Cortex of kidney (tissue), 1 donor: ENCODE measurements at places on chromosomes 2 and 18.

DNA sequence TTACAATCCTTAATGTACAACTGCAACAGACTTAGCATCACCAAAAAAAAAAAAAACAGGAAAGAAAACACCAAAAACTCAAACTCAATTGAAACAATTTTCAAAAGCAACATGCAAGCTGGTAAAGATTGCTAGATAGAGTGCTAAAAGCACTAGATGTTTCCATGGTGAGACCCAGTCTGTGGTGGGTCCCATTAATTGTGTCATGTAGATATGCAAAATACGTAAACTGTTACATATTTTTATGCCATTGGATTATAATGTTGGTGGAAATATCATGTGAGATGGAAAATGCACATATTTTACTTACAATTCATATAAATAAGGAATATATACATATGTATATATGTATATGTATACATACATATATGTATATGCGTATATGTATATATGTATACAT is 30.5 kb downstream of the CSRNP3 start:
- no peak for DNase-seq

DNA sequence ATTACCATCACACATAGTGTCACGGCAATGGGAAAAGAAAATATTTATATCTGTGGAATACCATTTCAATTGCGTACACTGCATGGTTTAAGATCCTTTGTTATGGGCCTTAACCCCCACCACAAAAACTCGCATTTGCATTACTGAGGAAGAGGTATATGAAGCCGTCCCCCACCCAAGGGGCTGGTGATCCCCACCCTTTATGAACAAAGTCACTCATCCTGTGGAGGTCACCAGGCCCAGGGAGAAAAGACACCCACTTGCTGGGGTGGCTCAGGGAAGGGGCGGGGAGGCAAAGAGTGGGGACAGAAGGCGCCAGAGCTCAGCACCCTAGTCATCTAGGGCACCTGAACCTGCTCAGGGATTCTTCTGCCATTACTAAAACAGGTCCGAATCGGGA is 133.8 kb downstream of the ZNF516 start:
- DNase-seq = no peak

DNA sequence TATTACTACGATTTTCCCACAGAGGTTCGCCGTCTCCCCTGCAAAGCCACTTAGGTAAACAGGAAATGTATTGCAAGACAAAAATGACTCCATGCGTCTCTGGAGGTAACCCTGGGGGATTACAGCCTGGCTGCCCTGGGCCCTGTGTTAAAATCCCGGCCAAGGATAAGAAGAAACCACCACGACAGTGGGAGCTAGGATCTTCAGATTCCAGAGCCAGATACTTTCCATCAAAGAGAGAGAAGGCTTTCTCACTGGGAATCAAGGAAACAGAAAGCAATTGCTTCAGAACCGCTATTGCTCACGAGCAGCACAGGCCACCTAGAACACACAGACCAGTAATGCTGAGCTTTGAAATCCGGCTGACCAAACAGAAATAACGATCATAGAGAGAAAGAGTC is 97.9 kb upstream of the ZNF516 start:
- DNase-seq = no peak

DNA sequence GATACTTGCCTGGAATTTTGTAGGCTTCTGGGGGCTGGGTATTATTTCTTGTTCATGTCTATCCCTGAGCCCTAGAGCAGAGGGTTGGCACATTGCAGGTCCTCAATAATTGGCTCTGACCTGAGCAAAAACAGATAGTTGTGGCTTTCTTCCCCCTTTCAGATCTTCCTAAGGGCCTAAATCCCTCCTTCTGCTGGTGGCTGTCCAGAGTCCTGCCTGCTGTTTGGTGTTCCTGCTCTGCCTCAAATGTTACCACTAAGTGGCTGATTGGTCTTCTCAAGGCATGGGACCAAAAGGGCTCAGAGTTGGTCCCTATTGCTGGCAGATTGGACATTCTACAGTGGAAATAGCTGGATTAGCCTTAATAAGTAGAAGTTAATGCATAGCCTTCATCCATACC is 1.1 kb upstream of the CRYGB start:
- no peak for DNase-seq

GRCh38 chr2:214377286-214377624 is 33.6 kb upstream of the VWC2L start:
- DNase-seq = no peak

DNA sequence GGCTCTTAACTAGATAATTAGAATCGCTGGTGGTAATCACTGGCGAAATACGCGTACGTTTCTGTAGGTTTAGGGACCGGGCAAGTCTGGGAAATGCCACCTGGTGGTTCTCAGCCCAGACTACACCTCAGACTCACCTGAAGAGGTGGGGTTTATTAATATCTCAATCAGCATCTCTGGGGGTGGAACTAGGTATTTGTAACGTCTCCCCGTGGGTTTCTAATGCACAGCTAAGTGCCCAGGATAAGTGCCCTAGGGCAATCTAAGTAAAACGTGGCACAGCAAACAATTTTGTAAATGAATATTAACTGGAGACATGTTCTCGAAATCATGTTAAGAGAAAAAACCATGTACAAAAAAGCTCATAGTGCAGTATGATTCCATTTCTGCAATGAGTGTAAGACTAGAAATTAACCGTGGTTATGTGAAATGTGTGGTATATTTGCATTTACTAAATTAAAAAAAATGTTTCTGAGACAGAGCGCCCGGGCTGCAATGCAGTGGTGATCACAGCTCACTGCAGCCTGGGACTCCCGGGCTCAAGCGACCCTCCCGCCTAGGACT is 760 bp upstream of the CNOT11 start:
- no peak for DNase-seq

GRCh38 chr2:216554286-216554685 is 55.6 kb downstream of the RPL37A start:
- no peak for DNase-seq
